ENCODE measurements at places on chromosomes 1 and 21. TPM values are rescaled to one million over a fixed set of nuclear protein-coding genes. Genes with fewer than 3 reads are reported as not detected.

Gene OR2L13
- not detected for total RNA-seq

Gene B3GALT2
- not detected for total RNA-seq

Gene FCRL1
- not detected for total RNA-seq

Gene NTNG1
- 3.6 TPM for total RNA-seq

Gene FGGY
- total RNA-seq: 29.2 TPM

Gene DIPK1A
- 15.8 TPM for total RNA-seq

Gene ANKRD65
- 15.1 TPM for total RNA-seq

Gene ATAD3C
- total RNA-seq: not detected

Gene ANGPTL7
- total RNA-seq: not detected

Gene CIART
- total RNA-seq: 5.1 TPM

Gene PIP5K1A
- total RNA-seq: 60.2 TPM

Gene NCF2
- total RNA-seq: 52.6 TPM

Gene RCC2
- total RNA-seq: 123 TPM

Gene EXO1
- total RNA-seq: 0.64 TPM

Gene PDC
- total RNA-seq: not detected

Gene TPTE
- total RNA-seq: not detected

Data from tracheal epithelial cell (primary cell).